Upper lobe of left lung (tissue), 6 donors: ENCODE measurements at places on chromosomes 2 and 18. TPM values are rescaled to one million over a fixed set of nuclear protein-coding genes. Genes with fewer than 3 reads are reported as not detected.

DNA sequence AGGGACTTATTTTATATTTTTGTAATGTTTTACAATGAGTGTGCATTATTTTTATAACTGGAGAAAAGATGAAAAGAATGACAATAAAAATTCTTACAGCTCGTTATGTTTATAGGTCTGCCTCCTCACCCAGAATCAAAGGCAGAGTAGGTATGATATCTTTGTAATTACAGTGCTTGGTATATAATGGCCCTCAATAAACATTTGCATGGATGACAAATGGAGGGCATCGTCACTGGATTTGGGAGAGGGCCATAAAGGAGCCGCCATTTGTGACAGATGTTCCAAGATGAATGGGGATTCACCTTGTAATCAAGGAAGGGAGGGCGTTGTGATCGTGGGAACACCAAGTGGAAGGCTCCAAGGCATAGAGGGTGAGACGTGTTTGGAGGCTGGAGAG is 22.6 kb upstream of the GIGYF2 start:
- no peak for DNase-seq

GRCh38 chr18:59123588-59124369 is 15.9 kb upstream of the SEC11C start:
- DNase-seq: no peak

The SYT4 gene
- total RNA-seq: not detected

DNA sequence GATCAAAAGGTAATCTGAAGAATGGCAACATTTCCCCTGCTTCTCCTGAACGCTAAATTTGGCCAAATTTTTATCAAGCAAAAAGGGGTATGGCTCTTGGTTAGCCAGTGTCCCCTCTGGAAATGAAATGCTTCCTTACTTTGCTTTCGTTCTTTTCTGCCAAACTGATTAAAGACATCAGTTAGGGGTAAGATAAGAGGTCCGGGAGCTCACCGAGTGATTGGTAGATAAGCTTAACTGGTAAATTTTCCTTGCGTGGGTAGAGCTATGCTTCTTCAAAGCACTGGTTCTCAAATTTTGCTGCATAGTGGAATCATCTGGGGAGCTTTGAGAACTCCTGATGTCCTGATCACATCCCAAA is 62.7 kb upstream of the MAPRE2 start:
- no peak for DNase-seq

The KCNE4 gene
- total RNA-seq: 1.3 TPM

The PTPRN gene
- not detected for total RNA-seq

DNA sequence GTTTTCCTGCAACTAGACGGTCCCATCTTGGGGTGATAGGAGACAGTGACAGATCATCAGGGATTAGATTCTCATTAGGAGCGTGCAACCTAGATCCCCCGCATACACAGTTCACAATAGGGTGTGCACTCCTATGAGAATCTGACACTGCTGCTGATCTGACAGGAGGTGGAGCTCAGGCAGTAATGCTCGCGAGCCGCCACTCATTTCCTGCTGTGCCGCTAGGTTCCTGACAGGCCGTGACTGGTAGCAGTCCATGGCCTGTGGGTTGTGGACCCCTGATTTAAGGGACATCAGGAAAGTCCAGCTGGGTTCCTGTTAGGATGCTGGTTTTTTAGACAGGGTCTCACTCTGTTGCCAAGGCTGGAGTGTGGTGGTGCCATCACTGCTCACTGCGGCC is 48.7 kb downstream of the PTPRM start:
- no peak for DNase-seq

DNA sequence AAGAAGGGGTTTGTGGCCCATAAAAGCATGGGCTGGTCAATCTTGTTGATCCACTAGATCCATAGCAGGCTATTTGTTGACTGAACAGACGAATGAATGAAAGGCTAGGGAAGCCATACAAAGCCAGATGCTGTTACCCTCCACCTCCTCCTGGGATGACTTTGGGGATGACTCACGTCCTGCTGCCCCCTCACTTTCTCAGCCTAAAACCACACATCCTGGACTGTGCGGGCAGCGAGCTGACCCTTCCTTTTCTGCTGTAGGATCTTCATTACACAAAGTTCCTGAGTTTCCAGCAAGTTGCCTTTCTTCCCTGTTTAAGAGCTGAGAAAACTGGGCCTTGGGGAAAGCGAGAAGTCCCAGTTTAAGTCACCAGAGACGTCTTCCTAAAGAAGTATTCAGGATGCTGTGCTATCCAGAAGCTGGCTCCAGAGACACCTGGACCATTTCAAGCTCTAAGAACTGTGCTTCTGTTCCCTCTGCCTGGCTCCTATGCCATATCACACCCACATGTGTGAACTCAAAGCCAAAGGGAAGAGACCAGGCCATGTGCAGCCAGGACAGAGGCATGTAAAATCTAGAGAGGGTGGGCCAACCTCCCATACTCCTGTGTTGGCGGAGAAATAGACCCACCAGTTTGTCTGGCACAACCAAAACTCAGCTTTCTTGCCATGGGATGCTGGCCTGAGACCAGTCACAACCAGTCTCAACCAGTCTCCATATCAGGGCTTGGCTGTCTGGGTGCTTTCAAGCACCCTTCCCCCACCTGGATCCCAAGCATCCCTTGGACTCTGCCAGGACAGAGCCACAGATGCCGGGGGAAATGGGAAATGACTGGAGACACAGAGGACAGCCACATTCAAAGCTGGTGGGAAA is 4.7 kb upstream of the SLC20A1 start:
- DNase-seq: peak; percentile 39
